ENCODE measurements at places on chromosomes 13 and 19. TPM values are rescaled to one million over a fixed set of nuclear protein-coding genes. Genes with fewer than 3 reads are reported as not detected.

DNA sequence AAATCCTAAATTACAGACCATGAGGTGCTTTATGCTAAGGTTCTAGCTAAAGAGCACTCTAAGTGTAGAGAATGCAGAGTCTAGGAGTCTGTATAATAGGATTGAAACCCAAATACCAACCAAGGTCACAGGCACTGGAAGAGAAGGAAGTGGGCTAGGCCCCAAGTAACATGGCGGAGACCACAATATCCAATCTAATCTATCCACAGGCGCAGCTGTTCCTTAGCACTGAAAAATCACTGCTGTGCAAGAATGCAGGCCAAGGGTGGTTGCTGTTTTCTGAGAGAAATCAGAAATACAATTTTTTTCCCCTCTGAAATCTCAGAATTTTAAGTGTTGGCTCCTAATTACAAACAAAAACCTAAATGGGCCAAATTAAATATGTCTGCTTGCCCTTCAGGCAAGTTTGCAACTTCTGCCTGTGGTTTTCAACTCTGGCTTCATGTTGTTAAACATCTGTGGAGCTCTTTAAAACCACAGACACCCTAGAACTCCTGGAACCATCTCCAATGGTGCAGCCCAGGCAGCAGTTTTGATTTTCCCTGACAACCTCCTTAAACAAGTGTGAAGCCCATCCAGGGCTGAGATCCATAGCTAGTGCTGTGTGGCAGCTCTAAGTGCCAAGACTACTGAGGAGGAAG is 6.1 kb downstream of the RANBP3 start:
- DNase-seq = no peak

DNA sequence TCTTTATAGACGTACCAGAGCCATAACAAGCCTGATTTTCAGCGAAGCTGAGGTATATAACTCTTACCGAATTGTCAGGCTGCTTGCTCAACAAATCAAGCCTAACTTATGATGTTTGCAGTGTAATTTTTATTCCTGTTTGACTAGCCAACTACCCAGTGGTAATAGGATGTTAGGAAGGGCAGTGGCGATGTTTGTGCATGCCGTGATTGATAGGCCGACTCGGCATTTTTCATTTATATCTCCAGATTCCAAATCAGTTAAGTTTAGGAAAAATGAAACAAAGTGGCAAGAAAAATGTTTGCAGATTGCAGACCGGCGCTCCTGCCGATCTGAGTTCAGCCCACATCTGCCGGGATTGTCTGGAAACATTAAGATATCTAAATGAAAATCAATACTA is 401.6 kb upstream of the ZNF507 start:
- no peak for DNase-seq

GRCh38 chr19:30235946-30236345 is 136.2 kb upstream of the ZNF536 start:
- DNase-seq = no peak

DNA sequence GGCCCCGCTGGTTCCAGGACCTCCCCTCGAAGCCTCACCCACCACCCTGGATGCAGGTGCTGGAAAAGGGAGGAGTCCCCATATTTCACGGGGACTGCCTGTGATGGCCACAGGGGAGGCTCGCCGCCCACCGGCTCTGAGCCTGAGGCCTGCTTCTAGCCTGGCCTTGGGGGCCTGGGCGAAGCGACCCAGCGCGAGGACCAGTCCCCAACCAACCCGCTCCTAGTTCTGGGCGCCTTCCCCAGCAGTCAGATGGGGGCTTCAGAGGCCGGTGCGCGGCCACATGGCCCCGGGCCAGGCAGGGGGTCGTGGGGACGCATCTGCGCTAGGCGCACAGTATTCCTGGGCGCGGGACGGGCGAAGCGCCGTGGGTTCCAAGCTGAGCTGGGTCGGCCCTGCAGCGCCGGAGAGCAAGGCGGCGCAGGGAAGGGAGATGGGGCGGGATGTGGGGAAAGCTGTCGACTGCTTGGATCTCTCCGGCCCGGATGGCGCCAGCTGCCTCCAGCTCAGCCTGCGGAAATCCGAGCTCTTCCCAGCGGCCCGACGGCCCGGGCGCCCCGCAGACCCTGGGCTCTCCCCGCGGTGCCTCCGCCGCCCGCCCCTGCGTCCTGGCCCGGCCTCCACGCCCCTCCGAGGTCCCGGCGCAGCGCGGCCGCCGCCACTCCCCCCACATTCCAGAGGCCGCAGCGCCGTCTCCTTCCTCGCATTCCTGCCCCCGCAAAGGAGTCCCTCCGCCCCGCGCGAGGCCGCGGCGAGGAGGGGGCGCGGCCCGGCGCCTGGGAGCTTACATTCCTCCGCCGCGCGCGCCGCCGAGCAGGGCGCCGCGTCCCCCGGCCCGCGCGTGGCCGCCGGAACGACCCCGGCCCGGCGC is at the start of gene WTIP:
Gene WTIP, plus strand, starts transcription at position 788 of the 871 bp plus-strand sequence. CDS start 217 bp downstream, outside the sequence.
- peak; percentile 35 for DNase-seq

MAP4K1 gene
- total RNA-seq = 2.9 TPM

GRCh38 chr13:24165746-24166145 is 5.2 kb downstream of the SPATA13 start:
- no peak for DNase-seq

GRCh38 chr13:93145199-93145598 is 81.4 kb upstream of the GPC6 start:
- DNase-seq = no peak

ZNF442 gene
- 1.6 TPM for total RNA-seq

- no peak for DNase-seq
Measured at GRCh38 chr13:22599156-22599555, 581.6 kb upstream of the SGCG start.

DNA sequence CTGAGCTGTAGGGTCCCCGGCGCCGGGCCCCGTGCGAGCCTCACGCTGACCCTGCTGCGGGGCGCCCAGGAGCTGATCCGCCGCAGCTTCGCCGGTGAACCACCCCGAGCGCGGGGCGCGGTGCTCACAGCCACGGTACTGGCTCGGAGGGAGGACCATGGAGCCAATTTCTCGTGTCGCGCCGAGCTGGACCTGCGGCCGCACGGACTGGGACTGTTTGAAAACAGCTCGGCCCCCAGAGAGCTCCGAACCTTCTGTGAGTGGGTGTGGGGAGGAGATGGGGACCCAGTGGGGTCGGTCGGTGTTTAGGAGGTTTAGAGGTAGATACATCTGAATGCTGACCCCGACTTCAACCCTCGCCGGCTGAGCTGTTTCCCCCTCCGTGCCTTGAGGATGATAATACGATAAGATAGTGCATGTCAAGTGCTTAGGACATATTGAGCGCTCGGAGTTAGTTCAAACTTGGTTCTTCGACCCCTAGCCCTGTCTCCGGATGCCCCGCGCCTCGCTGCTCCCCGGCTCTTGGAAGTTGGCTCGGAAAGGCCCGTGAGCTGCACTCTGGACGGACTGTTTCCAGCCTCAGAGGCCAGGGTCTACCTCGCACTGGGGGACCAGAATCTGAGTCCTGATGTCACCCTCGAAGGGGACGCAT is 1.9 kb downstream of the ICAM5 start:
- no peak for DNase-seq
